Natural killer cell treated with Interleukin-12 subunit alpha and Interleukin-12 subunit beta and Interleukin-15 and Interleukin-18, amount 100 ng/mL, for 72 hours (primary cell): ENCODE measurements at places on chromosomes 7 and 10. TPM values are rescaled to one million over a fixed set of nuclear protein-coding genes. Genes with fewer than 3 reads are reported as not detected.

GRCh38 chr10:117896517-117896916 lies 150.2 kb downstream of the RAB11FIP2 start:
- H3K4me3 ChIP-seq, result no peak overlapping the region
- DNase-seq, result no peak
- peaks cover 7% of the 10 kb centered on the region for H3K27me3 ChIP-seq
- H3K27ac ChIP-seq, result no peak overlapping the region

CDHR3 gene
- not detected for total RNA-seq

STYXL1 gene
- total RNA-seq, result 56.4 TPM

PPP1R3C gene
- total RNA-seq, result not detected

- H3K27me3 ChIP-seq, result no peaks in the 10 kb centered on the region
- H3K36me3 ChIP-seq, result no peaks in the 10 kb centered on the region
- no peak for DNase-seq
- no peak overlapping the region for H3K27ac ChIP-seq
- no peak overlapping the region for H3K4me3 ChIP-seq
- H3K4me1 ChIP-seq, result no peaks in the 10 kb centered on the region
These were observed 73.2 kb downstream of the NKX6-2 start for GRCh38 chr10:132712743-132713142.
